Endothelial cell of umbilical vein (primary cell): ENCODE measurements at places on chromosomes 5 and 9. TPM values are rescaled to one million over a fixed set of nuclear protein-coding genes. Genes with fewer than 3 reads are reported as not detected.

The NMUR2 gene
- total RNA-seq: not detected in 2 replicates

The FAM221B gene
- total RNA-seq: not detected in 2 replicates

The CTSL gene
- 105 and 107 TPM in 2 replicates for total RNA-seq

The PGM5 gene
- 1.4 and 1.9 TPM in 2 replicates for total RNA-seq

DNA sequence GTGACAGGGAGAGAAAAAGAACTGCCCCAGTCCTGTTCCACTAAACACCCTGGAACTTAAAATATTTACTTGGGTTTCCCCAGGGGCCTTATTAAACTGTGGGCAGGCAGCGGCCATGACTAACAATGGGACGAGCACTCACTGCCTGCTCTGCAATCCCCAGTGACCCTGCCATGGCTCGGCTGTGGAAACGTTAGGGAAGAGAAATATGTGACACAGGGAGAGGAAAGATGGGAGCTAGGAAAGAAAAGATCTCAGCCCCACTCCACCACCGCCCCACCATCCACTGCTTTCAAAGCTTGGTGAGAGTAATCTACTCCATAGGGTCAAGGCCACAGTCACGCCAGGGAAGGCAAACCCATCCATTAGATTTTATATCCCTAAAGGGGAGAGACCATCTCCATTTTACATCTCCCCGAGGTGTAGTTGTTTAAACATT lies 117.6 kb downstream of the EFNA5 start:
- no peak overlapping the region for H3K27ac ChIP-seq
- no peaks in the 10 kb centered on the region for H3K36me3 ChIP-seq
- H3K4me3 ChIP-seq: no peak overlapping the region
- H3K27me3 ChIP-seq: no peaks in the 10 kb centered on the region
- H3K4me1 ChIP-seq: no peaks in the 10 kb centered on the region

DNA sequence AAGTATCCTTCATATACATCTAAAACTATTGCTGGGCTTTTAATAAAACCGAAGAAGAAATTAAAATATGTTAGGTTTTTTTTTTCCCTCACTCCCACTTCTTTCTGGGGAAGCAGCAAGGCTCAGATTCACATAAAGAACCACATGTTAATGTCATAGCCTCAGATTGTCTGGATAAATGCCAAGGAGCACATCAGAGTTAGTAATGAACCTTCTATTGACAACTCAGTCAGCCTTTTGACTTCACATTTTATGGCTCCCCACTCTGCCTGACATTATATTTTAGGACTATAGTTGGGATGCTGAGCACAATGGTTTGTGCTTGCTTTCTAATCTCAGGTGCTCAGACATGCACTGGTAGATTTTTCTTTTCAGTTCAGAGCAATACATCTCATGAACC lies 21.8 kb downstream of the DMAC1 start:
- no peak for DNase-seq
- no peaks in the 10 kb centered on the region for H3K36me3 ChIP-seq
- H3K4me1 ChIP-seq: no peaks in the 10 kb centered on the region
- H3K4me3 ChIP-seq: no peak overlapping the region

DNA sequence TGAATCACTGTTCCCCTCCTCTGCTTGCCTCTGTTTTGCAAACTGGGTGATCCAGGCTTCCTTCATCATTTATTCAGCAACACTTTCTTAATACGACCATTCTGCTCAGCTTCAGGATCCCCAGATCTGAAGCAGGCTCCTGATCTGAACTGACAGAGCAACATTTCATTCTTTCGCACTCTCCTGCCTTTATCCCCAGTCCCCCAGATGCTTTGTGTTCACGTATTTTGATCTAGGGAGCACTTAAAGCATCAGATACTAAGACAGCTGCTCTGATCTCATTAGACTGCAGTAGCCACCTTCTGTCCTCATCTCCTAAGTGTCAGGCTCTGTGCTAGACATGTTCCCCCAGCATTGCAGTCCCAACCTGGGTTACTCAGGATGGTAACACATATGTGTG lies 158.0 kb downstream of the TRIO start:
- DNase-seq: no peak
- no peaks in the 10 kb centered on the region for H3K27me3 ChIP-seq
- H3K4me1 ChIP-seq: peaks cover 3% of the 10 kb centered on the region
- H3K36me3 ChIP-seq: peaks cover 22% of the 10 kb centered on the region

DNA sequence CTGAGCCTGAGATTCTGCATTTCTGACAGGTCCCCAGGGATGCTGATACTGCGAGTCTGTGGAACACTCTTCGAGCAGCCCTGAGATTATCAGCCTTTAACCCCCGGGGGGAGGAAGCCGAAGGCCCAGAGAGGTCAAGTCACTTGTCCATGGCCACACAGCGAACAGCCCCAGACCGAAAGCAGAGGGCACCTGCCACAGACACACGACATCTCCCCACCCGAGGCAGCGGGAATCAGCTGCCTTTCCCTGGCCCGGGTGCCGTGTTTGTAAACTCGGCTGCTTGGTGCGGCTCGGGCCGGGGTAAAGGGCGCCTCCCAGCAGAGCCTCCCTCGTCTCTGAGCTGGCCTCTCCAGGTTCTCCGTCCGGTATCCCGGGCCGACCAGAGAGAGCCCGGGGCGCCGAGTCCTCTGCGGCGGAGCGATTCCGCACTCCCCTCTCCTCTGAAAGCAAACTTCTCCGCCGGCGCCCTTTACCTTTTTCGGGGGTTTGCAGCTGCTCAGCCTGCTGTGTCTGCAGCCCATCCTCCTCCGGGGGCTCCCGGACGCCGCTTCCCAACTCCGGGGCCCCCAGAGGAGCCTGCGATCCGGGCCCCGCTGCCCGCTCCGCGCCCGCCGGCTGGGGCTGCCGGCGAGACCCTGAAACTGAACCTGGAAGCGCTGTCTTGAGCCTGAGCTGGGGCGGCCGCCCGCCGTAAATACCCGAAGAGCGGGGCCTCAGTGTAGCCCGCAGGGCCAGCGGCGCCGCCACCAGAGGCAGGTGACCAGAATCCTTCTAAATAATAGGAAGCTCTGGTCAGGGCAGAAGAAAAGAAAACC lies at the start of gene CCDC69:
Gene CCDC69, minus strand, starts transcription at position 646 of the 818 bp plus-strand sequence. Its CDS starts 122 bp downstream, at position 524.
- no peaks in the 10 kb centered on the region for H3K36me3 ChIP-seq
- no peak within 1 kb of the TSS for H3K27ac ChIP-seq
- peak; percentile 82 for DNase-seq
- no peaks in the 10 kb centered on the region for H3K27me3 ChIP-seq

GRCh38 chr5:158599157-158599556 lies 500.6 kb downstream of the EBF1 start:
- no peaks in the 10 kb centered on the region for H3K4me1 ChIP-seq
- no peak for DNase-seq
- H3K27ac ChIP-seq: no peak overlapping the region
- no peaks in the 10 kb centered on the region for H3K27me3 ChIP-seq
